ENCODE measurements at places on chromosomes 4 and X.

DNA sequence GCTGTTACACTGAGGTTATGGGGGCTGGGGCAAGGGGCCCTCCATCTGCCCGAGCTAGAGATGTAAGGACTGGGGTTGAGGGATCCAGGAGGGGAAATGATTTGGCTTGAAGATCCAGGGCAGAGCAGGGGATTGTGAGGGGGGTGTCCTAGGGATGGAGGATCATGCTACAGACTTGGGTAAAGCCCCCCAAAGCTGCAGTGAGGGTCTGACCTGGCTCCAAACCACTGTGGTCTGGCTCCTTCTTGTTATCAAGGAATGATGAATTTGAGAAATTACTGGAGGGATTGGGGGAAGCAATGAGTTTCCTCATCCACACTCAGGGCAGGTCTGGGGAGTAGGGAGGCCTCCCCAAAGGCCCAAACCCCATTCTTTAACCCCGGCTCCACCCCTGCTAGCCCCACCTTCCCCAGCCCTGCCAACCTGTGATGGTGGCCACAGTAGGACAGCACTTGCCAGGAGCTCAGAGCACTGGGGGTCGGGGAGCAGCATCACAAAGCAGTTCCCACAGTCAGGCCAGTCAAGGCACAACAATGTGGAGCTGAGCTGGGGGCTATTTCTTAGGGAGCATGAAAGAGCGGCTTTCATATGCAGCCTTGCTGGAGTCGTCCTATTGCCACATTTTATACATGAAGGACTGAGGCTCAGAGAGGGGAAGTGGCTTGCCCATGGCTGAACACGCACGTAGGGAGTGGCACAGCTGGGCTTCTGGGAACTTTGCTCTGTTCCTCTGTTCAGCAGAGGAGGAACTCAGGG is 165.5 kb downstream of the EFNB1 start:
- peak; percentile 77 for DNase-seq

GRCh38 chr4:176187624-176188023 is 7.8 kb downstream of the SPATA4 start:
- DNase-seq: no peak

GRCh38 chr4:7398104-7398423 is 36.7 kb downstream of the PSAPL1 start:
- DNase-seq: peak; percentile 26

DNA sequence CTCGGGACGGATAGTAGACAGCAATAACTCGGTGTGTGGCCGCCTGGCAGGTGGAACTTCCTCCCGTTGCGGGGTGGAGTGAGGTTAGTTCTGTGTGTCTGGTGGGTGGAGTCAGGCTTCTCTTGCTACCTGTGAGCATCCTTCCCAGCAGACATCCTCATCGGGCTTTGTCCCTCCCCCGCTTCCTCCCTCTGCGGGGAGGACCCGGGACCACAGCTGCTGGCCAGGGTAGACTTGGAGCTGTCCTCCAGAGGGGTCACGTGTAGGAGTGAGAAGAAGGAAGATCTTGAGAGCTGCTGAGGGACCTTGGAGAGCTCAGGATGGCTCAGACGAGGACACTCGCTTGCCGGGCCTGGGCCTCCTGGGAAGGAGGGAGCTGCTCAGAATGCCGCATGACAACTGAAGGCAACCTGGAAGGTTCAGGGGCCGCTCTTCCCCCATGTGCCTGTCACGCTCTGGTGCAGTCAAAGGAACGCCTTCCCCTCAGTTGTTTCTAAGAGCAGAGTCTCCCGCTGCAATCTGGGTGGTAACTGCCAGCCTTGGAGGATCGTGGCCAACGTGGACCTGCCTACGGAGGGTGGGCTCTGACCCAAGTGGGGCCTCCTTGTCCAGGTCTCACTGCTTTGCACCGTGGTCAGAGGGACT is 5.7 kb upstream of the MSANTD1 start:
- DNase-seq: no peak

- no peak for DNase-seq
Measured at GRCh38 chr4:56657818-56658217, 23.3 kb downstream of the HOPX start.

GRCh38 chrX:56000174-56000573 is 232.0 kb upstream of the KLF8 start:
- DNase-seq: no peak

DNA sequence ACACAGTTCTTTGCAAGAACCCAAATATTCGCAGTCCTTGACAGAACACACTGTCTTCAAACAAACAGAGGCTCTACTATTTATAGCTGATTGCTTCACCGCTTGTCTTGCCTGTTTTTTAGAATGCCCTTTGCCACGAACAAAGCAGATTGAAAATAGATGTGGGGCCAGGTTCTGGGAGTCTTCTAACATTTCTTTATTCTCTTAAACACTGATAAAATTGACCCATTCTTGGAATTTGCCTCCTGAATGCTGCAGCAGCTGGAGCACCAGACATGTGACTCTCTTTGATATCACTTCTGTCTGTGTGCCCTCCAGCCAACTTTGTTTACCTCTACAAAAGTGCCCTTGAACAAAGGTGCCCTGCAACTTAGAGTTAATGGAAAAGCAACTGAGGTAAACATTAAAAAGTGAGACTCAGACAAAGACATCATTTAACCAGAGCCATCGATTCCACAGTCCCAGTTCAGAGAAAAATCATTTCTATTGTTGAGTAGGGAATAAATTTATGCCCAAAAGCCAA is 64.2 kb upstream of the SPP1 start:
- no peak for DNase-seq

DNA sequence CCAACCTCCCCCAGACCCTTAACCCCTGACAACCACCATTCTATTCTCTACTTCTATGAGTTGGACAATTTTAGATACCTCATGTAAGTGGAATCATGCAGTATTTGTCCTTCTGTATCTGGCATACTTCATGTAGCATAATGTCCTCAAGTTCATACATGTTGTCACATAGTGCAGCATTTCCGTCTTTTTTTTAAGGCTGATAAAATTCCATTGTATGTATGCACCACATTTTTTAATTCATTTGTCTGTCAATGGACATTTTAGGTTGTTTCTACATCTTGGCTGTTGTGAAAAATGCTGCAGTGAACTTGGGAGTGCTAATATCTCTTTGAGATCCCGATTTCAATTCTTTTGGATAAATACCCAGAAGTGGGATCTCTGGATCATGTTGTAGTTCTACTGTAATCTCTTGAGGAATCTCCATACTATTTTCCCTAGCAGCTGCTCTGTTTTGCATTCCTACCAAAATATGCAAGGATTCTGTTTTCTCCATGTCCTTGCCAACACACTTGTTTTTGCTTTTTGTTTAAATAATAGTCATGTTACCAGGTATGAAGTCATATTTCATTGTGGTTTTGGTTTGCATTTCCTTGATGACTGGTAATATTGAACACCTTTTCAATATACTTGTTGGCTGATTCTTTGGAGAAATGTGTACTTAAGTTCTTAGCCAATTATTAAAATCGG is 48.8 kb upstream of the ADAD1 start:
- no peak for DNase-seq

DNA sequence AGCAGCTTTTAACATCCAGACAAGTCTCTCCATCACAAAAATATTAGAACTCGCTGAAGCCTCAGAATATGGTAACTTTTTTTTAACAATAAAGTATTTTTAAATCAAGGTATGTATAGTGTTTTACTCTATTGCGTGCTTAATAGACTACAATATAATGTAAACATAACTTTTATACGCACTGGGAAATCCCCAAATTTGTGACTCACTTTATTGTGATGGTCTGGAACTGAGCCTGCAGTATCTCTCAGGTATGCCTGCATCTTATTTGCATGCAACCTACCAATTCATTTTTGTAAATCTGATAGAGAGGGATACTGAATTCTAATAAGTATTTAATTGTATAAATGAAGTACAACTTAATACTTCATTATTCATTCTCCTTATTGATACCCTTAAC is 823.5 kb downstream of the ADGRL3 start:
- DNase-seq: no peak

GRCh38 chr4:48178931-48179330 is 44.9 kb upstream of the TXK start:
- DNase-seq: no peak

DNA sequence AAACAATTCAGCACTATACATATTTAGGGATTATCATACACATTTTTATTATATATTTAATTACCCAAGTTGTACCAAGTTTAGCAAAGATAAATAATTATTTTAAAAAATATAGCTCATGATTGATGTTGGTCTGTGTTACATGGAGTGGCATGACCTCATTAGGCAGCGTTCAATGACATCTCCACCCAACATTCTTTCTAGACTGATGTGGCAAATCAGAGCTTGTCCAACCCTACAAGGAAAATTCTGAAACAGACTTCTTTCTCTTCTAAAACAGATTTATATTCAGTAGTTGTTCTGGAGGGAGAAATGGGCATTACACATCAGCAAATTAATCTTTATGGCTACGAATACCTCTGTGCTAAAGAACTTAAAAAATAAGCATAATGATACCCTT is 189.7 kb downstream of the PDGFC start:
- no peak for DNase-seq

GRCh38 chr4:26447378-26447777 is 42.9 kb downstream of the CCKAR start:
- no peak for DNase-seq

DNA sequence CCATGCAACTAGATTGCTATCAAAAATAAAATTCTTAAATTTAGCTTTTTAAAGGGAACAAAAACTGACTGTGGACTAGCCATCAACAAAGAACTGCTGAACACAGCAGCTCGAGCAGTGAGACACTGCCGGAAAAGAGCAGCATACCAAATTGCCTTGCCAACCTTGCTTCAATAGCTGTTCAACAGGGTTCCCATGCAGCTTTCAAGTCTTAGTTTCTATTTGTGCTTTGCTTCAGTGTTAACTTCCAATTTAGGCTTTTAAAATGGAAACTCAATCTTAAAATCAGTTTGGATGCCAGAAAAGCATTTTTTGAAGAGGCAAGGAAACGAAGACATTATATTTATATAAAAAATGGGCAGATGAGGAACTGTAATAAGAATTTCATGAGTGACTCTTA is 463.4 kb upstream of the MAGEB18 start:
- no peak for DNase-seq

- no peak for DNase-seq
Measured at GRCh38 chr4:147407261-147408045, 73.4 kb upstream of the EDNRA start.

GRCh38 chr4:113052379-113052951 is 3.0 kb downstream of the ANK2 start:
- no peak for DNase-seq

GRCh38 chrX:87045352-87045751 is 472.2 kb upstream of the KLHL4 start:
- DNase-seq: no peak

DNA sequence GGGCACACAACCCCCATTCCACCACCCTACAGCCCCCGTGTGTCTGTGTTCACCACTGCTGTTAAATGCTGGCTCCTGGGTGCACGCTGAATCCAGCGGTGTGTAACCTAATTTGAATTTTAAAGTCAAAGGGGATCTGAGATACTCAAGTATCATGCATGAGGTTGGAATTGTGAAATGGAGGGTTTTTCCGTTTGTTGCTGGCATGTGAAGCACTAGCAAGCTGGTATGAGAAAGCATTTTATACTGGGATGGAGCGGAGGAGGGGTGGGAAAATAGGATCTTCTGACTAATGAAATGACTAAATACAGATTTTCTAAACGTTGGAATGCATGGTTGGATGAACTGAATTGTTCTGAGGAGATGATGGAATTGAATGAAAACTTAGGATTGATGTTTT is 36.9 kb upstream of the FAT1 start:
- DNase-seq: no peak

DNA sequence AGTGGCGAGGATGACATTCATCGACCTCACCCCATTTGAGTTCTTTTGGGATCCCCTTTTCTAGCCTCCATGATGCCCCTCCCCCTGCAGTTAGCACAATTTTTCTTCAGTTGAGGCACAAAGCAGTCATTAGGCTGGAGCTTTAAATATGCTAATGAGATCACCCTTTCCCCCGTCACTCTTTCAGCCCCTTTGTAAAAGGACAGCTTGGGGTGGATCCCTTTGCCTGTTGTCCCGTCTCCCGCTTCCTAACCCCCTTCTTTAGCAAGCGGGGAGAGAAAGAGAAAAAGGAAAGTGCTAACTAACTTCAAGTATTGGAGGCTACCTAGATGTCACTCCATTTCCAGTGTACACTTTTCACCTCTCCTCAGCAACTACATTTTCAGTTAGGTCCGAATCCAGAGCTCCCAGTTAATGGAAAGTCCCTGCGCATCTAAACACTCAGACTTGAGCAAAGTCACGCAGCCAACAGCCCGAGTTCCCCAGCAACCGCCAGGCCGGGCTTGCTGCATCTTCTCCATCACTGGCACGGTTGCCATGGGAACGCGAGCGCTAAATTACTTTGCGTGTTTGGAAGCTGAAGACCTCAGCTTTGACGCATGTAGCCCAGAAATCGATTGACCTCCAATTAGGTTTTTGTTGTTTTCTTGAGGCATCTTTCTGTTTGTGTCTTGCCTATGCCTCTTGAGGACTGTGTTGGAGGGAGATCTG is 76.8 kb downstream of the RTL5 start:
- DNase-seq: no peak

DNA sequence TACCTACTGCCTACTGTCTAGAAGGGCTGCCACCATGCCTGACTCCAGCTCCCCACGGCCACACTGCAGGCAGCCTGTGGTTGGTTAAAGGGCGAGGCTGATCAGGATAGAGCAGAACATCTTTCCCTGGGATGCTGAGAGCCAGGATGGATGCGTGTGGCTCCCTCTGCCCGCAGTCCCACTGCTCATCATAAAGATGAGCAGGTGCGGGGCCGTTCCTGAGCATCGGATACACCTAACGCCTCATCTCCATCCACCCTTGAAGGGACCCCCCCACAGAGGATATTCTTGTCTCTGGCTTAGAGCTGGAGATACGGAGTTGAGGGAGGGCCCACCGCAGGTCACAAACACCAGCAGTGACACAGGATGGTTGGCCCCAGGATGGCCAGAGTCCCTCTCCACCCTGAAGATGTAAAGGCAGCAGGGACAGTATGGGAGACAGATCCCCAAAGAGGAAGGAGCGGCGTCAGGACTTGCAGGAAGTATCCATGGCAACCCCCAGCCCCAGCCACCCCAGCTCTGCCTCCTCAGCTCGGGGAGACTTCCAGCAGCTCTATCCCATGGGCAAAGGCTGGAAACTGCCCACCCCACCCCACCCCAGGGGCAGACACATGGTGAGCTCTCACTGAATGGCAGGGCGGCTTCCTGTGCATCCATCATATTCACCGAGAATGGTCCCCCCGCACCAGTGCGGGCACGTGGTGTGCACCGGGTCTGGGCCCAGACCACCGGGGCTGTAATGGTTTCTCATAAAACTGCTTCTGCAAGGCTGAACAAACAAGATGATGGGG is 19.3 kb downstream of the PPP2R2C start:
- DNase-seq: no peak

DNA sequence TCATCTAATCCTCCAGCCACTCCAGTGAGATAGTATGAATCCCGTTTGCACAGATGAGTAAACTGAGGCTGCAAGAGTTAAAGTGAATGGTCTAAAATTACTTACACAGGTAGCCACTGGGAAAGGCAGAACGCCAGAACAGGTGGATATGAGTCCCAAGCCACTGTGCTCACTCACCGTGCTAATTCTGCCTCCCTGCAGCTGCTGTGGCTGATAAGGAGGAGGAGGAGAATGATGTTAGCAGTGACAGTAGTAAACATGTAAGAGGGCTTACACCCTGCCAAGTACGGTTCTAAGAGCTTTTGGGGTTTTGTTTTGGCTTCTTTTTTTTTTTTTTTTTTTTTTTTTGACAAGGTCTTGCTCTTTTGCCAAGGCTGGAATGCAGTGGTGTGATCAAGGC is 90.5 kb upstream of the PRPS2 start:
- DNase-seq: no peak

GRCh38 chr4:104915864-104916263 is 230.8 kb upstream of the TET2 start:
- DNase-seq: no peak

GRCh38 chr4:150739591-150739990 is 157.6 kb downstream of the MAB21L2 start:
- no peak for DNase-seq
